Melanocyte of skin (primary cell): ENCODE measurements at places on chromosomes 3 and 15. TPM values are rescaled to one million over a fixed set of nuclear protein-coding genes. Genes with fewer than 3 reads are reported as not detected.

Gene ARL13B
- total RNA-seq: 12.0 and 12.3 TPM in 2 replicates

Gene SLC24A5
- total RNA-seq: 614 and 1,301 TPM in 2 replicates

Gene MLF1
- 3.9 and 4.0 TPM in 2 replicates for total RNA-seq

Gene CFAP92
- total RNA-seq: under 0.01 and 0.36 TPM in 2 replicates

Gene SIDT1
- total RNA-seq: under 0.01 TPM in 2 replicates

Gene CCR1
- 1.5 TPM in 1 of 2 replicates, not detected in the other for total RNA-seq

Gene ZDHHC23
- 1.4 and 1.8 TPM in 2 replicates for total RNA-seq

Gene BFSP2
- total RNA-seq: 0.36 and 0.69 TPM in 2 replicates

Gene GOLGA8M
- total RNA-seq: 0.15 TPM in 1 of 2 replicates, not detected in the other

Gene ITPR1
- total RNA-seq: 15.1 and 27.6 TPM in 2 replicates

Gene NPAP1
- not detected in 2 replicates for total RNA-seq

Gene TF
- total RNA-seq: under 0.01 TPM in 1 of 2 replicates, not detected in the other
